Right renal cortex interstitium (tissue), 3 donors: ENCODE measurements at places on chromosomes 1 and 21.
A peak's percentile ranks its signal among the peaks of the same experiment; 100 is the strongest.

DNA sequence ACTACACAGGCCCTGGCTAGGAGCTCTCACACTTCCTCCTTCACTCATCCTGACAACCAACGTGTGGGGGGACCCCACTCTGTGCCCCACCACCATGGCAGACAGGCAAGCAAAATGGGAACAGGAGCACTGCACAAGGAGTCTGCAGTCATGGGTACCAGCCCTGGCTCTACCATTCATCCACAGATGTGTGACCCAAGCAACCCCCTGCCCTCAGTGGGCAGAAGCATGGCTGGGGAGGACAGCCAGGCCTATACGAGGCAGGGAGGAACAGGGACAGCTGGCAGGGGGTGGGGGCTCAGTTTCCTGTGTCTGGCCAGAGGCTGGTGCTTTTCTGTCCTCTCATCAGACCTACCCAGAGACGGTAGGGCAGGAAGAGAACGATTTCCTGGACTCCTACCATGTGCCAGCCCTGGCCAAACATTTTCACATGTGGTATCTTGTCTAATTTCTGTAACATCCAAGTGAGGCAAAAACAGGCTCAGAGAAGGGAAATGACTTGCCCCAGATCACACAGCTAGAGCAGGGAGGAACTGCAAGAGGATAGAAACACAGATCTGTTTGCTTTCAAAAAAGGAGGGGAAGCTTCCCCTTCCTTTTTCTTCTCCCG lies 178.0 kb downstream of the HIVEP3 start:
- DNase-seq: no peak

DNA sequence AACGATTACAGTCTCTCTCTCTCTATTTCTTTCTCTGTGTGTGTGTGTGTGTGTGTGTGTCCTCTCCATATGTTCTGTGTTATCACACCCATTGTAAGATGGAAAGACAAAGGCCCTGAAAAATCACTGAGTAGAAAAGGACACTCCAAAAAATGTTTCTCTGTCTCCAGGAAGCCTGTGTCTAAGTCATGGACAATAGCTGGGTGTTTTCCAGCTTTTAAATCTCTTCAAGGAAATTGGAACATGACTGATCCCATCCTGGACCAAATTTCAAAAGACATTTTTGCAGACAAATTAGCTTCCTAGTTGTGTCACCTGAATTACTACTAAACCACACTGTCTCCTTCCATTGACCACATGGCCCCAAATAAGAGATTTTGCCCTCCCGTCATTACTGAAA lies 31.0 kb upstream of the LMX1A start:
- no peak for DNase-seq

- DNase-seq: no peak
Measured at GRCh38 chr21:45828580-45829570, 152.7 kb upstream of the COL6A1 start.

DNA sequence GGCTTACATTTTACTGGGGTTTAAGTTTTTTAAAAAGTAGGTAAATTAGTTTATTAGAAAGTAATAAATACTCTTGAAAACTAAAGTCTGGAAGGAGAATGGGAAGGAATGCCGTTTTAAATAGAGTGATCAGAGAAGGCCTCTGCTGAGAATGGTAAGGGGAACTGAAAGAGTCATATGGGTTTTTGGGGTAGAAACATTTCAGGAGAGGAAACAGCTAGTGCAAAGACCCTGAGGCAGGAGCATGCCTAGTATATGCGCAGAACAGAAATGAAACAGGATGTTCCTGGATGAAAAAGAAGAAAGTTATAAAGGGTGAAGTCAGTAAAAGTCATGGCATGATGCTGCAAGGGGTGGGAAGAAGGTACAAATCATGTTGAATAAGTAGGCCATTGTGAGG lies 38.9 kb downstream of the ZC3H11B start:
- no peak for DNase-seq

DNA sequence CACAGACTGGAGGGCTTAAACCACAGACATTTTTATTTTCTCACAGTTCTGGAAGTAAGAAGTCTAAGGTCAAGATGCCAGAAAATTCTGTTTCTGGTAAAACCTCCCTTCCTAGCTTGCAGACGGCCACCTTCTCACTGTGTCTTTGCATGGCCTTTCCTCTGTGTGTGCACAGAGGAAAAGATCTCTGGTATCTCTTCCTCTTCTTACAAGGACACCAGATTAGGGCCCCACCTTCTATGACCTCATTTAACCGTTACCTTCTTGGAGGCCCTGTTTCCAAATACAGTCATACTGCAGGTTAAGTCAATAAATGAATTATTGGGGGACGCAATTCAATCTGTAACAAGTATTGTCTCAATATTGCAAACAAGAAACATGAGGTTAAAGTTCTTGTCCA lies 63.0 kb upstream of the PRDX6 start:
- DNase-seq: no peak

GRCh38 chr1:245500546-245500945 lies 345.8 kb downstream of the KIF26B start:
- DNase-seq: no peak

GRCh38 chr1:48055876-48056764 lies 58.9 kb upstream of the TRABD2B start:
- DNase-seq: no peak

GRCh38 chr1:89632657-89633247 lies at the start of gene LRRC8C:
Gene LRRC8C, plus strand, starts transcription at chr1:89633120. Its CDS starts 53,354 bp downstream, at chr1:89686474.
- DNase-seq: peak; percentile 58

- no peak for DNase-seq
Measured at GRCh38 chr1:245079021-245079609, 75.7 kb upstream of the KIF26B start.

GRCh38 chr1:112870887-112871646 lies 84.9 kb downstream of the SLC16A1 start:
- no peak for DNase-seq

DNA sequence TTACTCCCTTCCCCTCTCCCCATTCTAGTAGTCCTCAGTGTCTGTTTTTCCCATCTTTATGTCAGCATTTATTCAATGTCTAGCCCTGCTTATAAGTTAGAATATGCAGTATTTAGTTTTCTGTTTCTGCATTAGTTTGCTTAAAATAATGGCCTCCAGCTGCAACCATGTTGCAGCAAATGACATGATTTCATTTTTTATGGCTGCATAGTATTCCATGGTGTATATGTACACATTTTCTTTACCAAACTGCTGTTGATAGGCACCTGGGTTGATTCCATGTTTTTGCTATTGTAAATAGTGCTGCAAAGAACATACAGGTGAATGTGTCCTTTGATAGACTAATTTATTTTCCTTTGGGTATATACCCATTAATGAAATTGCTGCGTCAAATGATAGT lies 267.7 kb downstream of the SRGAP2C start:
- DNase-seq: no peak

DNA sequence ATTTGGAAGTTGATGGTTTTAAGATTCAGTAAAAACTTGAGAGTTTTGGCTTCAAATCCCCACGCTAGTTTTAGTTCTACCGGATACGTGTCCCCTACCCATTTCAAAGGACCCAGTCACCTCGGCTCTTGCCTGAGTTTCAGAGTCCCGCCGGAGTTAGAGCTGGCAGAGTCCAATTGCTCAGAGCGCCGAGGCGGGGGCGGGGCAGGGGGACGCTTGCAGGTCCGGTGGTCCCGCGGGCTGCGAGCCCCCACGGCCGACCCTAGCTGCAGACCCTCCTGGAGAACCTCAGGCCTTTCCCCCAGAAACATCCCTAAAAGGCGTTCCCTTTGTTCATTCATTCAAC lies 765 bp upstream of the VPS45 start:
- no peak for DNase-seq

DNA sequence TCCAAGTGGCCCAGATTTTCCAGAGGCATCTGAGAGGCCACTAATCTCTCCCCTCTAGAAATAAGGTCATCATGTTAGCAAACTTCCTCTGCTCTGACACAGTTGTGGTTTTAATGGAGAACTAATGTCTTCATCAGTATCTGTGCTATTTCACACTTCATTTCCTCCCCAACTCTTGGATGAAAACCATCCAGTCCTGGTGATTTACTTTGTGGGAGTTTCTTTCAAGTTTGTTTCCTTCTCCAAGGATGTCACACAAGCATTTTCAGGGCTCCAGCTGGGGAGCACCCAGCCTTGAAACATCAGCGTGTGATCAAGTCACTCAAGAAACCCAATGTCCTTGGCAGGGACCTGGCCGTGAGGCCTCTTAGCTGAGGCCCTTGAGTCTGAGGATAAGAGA lies 38.8 kb downstream of the TBX15 start:
- DNase-seq: no peak

DNA sequence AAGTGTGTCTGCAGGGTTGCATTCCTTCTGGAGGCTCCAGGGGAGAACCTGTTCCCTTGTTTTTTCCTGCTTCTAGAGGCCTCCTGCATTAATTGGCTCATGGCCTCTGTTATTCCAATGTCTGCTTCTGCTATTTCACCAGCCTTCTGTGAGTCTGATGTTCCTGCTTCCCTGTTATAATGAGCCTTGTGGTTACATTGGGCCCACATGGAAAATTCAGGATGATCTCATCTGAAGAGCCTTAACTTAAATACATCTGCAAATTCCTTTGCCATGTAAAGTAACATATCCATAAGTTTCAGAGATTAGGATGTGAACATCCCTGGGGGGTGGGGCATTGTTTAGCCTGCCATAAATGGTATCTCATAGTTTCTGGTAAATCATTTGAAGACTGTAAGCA lies 181.1 kb downstream of the RWDD3 start:
- DNase-seq: no peak

- DNase-seq: no peak
Measured at GRCh38 chr1:111199881-111200801, at the start of gene DENND2D. Gene DENND2D, minus strand, starts transcription at chr1:111200646. Its CDS starts 187 bp downstream, at chr1:111200459.

- DNase-seq: no peak
Measured at GRCh38 chr21:31537872-31538576, 121.5 kb upstream of the SOD1 start.

DNA sequence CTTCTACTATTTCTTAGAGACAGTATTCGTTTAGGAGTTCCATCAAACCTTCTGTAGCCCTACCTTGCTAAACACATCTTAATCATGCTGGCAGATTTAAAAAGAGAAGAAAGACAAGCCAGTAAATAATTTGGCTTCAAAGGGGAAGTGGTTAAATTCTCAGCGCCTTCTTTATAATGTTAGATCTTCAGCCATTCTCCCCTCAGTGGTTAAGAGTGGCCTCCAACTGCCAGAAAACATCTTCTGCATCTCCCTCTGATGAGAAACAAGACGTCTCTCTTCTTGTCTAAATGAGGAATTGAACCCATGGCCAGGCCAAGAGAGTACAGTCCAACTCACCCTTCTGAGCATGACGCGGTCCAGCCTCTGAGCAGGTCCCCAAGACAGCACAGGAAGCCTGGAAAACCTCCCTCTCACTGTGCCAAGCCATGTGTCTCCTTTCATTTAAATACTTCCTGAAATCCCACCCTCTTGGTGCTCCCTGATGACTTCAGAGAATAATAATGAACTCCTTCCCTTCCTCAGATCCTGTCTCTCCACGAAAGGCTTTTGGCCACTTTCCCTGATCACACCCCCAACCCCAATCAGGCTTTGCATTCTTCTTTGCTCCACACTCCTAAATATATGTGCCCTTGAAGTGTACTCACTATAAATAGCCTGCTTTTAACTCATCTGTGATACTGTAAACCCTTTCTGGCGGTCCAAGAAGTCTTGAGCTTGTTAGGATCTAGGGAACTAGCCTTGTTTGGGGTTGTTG lies 16.4 kb upstream of the LRRC52 start:
- DNase-seq: no peak

- no peak for DNase-seq
Measured at GRCh38 chr1:147504801-147505311, 36.4 kb upstream of the BCL9 start.

GRCh38 chr21:18524097-18524880 lies 120.7 kb upstream of the TMPRSS15 start:
- DNase-seq: no peak

DNA sequence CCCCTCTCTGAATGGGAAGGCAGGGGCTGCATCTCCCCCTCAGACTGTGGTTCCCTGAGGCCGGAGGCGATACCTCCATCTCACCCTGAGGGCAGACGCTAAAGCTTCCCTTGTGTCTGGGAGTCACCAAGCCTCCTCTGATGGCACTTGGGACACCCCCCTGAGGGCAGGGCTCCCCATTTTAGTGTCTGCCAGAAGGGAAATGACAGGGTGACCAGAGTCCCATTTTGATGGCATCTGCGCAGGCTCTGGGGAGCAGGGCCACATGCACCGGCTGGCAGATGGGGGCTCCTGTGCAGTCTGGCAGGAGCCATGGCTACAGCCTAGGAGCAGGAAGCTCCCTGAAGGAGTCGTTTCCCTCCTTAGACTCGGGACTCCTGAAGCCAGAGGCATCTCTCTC lies 1.7 kb downstream of the S100A2 start:
- DNase-seq: no peak

GRCh38 chr1:61428146-61428545 lies 296.8 kb downstream of the TM2D1 start:
- DNase-seq: no peak

- DNase-seq: no peak
Measured at GRCh38 chr1:179817789-179818188, 59.8 kb downstream of the TOR1AIP2 start.

- no peak for DNase-seq
Measured at GRCh38 chr1:75579046-75579445, 31.9 kb downstream of the SLC44A5 start.

DNA sequence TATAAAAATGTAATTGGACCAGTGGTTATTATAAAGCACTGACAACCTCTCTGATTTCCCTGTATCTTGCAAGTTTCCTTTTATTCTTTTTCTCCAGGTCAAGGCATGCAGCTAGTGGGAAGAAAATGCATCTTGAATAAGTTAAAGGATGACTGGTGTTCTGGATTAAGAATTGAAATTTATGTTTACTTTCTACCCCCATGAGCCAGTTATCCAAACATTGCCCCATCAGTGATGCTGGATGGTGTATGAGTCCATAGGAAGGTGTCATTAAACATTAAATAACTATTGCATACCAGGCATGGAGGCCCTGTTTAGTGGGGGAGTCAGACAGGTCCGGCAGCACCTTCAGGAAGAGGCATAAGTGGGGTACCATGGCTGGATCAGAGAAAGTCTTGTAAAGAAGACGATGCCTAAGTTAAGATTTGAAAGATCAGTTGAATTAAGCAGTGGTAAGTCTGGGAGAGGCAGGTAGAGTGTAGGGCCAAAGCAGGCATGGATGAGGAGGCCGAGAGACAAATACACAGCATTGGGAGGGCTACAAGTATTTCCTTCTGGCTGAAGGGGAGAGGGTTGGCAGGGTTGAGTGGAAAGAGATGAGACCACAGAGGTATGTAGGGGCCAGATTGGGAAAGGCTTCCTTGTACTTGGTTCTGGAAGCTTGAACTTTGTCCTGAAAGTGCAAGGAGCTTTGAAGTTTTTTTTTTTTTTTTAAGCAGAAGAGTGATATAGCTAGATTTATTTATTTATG lies 5.7 kb downstream of the SZRD1 start:
- no peak for DNase-seq

GRCh38 chr1:227998374-227999055 lies 8.3 kb upstream of the WNT3A start:
- DNase-seq: no peak
